ENCODE measurements at places on chromosomes 16 and 17.

DNA sequence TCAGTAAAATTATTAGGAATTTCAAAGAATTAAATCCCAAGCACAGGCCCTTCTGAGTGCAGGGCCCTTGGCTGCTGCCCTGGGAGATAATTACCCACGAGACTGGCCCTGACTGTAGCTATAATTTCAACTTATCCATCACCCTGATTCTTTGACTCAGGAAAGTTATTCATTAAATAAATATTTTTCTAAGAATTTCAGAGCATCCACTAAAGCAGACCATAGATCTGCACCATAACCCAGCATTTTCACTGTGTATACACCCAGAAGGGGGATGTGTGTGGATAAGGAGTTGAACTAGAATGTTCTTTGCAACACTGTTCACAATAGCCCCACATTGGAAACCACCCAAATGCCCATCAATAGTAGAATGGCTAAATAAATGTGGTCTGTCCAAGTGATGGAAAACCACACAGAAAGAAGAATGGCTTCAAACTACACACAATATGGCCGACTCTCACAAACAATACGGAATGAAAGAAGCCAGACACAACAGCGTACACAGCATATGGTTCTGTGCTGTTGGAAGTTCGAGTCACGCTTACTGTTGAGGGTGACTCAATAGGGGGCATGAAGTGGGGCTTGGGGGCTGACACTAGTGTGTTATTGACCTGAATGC lies 33.9 kb upstream of the MEAK7 start:
- DNase-seq: no peak

GRCh38 chr16:30367349-30368009 lies 2.8 kb downstream of the TBC1D10B start:
- no peak for DNase-seq

DNA sequence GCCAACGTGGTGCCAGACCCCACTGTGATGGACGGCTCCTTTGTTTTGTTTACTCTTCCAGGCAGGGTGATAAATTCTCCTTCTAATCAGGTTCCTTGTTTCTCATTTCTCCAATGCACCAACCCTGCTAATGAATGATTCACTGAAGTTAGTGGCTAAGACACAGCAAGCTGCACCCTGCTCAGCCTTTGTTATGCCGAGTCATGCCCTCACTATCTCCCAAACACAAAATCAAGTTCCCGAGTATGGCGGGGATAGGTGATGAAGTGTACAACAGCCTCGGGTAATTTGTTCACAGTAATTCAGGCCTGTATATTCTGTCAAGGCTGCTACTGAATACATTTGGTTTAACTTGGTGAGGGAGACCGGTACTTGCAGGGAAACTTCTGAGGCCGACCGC lies 83.8 kb upstream of the HS3ST4 start:
- no peak for DNase-seq

GRCh38 chr16:27152801-27153200 lies 50.5 kb upstream of the KDM8 start:
- no peak for DNase-seq

GRCh38 chr16:11219178-11219577 lies 36.8 kb downstream of the SOCS1 start:
- peak; percentile 77 for DNase-seq

DNA sequence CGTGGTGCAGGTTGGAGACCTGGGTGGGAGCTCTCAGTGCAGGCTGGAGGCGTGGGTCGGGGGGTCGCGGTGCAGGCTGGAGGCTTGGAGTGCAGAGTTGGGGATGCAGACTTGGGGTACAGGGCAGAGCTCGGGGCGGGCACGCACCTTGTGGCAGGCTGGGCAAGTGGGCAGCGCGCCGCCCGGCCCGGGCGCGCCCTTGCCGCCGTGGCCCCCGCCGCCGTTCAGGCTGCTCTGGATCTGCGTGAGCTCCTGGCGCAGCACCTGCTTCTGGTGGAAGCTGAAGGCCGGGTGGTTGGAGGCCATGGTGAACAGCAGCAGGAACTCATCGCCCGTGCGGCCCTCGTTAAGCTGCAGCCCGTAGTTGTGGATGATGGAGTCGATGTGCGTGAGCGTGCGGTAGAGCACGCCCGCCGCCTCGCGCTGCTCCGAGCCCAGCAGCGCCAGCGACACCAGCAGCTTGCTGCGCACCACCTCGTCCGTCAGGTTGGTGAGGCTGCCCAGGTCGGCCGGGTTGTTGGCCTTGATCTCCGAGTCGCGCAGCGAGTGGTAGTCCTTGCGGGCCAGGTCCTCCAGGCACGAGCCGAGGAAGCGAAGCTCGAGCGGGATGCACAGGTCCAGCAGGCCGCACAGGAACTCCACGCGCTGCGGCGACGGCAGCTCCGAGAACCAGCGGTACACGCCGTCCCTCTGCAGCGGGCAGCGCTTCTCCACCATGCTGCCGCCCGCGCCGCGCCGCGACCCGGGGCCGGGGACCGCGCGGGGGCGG lies 1.1 kb downstream of the ZCCHC14 start:
- DNase-seq: peak; percentile 44

DNA sequence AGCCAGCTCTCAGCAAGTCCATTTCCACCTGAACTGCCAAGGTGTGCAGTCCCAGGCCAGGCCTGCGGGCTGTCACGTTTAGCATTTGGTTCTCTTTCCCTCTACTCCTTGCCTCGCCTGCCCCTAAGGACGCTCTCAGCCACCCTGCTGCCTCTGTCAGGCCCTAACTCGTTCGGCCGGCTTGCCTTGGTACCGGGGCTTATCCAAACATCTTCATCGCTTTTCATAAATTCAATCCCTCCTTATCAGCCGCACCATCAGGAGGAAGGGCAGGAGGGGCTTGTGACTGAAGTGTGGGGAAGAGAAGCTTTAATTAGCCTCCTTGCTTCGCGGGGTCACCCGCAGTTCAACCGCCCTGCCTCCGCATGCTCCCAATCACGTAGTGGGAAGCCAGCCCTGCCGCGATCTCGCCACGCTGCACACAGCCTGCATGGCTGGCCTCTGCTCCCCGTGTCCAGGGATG lies 231.1 kb downstream of the SOX9 start:
- no peak for DNase-seq

- DNase-seq: no peak
Observed at GRCh38 chr17:27376637-27377547, 79.4 kb upstream of the KSR1 start.

GRCh38 chr17:81456798-81457197 lies 55.8 kb downstream of the ACTG1 start:
- DNase-seq: peak; percentile 25

- peak; percentile 82 for DNase-seq
Observed at GRCh38 chr17:17440938-17441675, 35.7 kb upstream of the MED9 start.

DNA sequence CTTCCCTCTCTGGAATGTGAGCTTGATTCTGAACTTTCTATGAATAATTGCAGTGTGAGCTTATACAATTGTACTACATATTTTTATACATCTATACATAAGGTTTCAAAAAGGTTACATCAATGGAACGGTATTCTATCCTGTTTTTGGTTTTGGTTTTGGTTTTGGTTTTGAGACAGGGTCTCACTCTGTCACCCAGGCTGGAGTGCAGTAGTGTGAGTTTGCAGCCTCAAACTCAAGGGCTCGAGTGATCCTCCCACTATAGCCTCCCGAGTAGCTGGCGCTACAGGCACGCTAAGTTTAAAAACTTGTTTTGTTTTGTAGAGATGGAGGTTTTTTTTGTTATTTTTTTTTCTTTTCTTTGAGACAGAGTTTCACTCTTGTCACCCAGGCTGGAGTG lies 1.1 kb downstream of the CTRB1 start:
- no peak for DNase-seq

- DNase-seq: no peak
Observed at GRCh38 chr16:14454391-14454790, 175.7 kb downstream of the PARN start.

GRCh38 chr17:6021627-6022026 lies 48.6 kb upstream of the WSCD1 start:
- DNase-seq: no peak

- peak; percentile 11 for DNase-seq
Observed at GRCh38 chr17:2510559-2510958, 1.1 kb downstream of the METTL16 start.

All from hematopoietic multipotent progenitor cell treated with erythropoietin and hydrocortisone succinate and interleukin-3 and kit ligand, for 4 days (in vitro differentiated cells).